Left colon (tissue), 2 donors: ENCODE measurements at places on chromosomes 16 and 17. TPM values are rescaled to one million over a fixed set of nuclear protein-coding genes. Genes with fewer than 3 reads are reported as not detected.
A peak's percentile ranks its signal among the peaks of the same experiment; 100 is the strongest.

DNA sequence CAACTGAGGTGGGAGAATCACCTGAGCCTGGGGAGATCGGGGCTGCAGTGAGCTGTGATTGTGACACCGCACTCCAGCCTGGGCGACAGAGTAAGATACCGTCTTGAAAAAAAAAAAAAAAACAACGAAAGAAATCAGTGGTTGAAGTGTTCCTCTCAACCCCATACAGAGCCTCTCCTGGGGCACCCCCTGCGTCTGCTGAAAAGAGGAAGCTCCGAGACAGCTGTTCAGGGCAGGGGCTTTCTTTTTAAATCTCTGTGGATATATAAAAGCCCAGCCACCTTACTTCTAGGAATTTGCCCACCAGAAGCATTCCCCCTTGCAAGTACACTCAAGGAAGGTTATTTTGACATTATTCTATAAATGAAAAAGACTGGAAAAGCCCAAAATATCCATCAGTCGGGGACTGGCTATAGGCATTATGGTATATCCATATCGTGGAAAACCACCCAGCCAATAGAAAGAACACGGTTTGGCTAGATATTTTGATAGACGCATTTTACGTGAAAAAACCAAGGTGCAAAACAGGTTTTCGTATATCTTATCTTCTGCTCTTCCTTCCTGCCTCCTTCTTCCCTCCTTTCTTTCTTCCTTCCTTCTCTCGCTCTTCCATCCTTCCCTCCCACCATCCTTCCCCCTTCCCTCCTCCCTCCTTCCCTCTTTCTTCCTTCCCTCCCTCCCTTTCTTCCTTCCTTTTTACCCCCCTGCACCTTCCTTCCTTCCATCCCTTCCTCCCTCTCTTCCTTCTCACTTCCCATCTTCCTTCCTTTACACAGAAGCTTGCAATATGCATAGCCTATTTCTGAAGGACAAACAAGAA is 9.2 kb upstream of the CCL22 start:
- DNase-seq: no peak

GRCh38 chr17:67378454-67379250 is 1.6 kb downstream of the PITPNC1 start:
- peak; percentile 55 for DNase-seq

Gene FBXL16
- 3.1 TPM for total RNA-seq

DNA sequence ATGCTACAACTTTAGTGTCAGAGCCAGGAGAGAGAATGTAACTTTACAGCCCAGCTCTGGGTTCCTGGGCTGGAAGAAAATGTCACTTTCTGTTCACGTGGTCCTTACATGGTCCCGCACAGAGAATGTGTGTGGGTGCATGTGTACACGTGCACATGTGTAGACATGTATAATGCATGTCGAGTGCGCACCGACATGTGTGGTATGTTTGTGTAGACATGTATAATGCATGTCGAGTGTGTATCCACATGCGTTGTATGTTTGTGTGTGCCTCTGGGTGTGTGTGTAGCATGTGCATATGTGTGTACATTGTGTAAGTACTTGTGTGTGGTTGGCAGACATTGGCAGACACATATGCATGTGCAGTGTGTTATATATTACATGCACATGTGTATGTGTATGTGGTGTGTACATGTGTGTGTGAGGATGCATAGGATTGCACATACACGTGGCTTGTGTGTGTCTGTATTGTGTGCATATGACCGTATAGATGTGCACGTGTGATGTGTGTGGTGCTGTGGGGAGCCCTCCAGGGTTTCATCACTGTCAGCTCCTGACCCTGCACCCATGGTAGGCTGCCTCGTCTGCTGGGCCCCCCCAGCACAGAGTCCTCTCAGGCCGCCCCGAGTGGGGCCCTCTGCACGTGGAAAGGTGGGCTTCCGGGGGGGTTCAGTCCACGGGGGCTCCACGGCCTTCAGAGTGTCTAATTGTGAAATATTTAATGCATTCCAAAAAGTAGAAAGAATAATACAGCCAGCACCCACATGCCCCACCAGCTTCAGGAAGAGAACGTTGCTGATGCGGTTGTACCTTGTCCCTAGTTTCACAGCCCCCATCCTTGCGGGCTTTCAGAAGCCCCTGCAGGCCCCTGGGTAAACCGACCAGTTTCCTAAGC is 214.2 kb upstream of the GSE1 start:
- no peak for DNase-seq

Gene RGS9
- 7.1 TPM for total RNA-seq

GRCh38 chr17:12877953-12878669 is 88.8 kb downstream of the ARHGAP44 start:
- DNase-seq: no peak

GRCh38 chr16:11610580-11610979 is 23.9 kb upstream of the LITAF start:
- no peak for DNase-seq
